ENCODE measurements at places on chromosomes 1 and 21.
A peak's percentile ranks its signal among the peaks of the same experiment; 100 is the strongest.

DNA sequence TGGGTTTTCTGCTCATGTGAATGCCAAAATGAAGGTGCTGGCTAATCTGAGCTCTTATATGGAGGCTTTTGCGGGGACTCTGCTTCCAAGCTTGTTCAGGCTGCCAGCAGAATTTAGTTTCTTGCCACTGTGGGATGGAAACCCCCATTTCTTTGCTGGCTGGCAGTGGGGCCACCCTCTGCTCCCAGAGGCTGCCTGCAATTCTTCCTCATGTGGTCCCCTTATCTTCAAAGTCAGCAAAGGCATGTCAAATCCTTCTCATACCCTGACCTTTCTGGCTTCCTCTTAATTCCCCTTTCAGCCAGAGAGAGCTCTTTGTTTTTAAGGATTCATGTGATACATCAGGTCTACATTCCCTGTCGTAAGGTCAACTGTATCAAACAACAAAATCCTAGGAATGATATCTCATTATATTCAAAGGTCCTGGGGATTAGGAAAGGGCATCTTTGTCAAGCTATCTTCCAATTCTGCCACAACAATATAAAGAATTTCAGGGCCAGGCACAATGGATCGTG, 5.2 kb upstream of the GPR161 start:
- DNase-seq: no peak

DNA sequence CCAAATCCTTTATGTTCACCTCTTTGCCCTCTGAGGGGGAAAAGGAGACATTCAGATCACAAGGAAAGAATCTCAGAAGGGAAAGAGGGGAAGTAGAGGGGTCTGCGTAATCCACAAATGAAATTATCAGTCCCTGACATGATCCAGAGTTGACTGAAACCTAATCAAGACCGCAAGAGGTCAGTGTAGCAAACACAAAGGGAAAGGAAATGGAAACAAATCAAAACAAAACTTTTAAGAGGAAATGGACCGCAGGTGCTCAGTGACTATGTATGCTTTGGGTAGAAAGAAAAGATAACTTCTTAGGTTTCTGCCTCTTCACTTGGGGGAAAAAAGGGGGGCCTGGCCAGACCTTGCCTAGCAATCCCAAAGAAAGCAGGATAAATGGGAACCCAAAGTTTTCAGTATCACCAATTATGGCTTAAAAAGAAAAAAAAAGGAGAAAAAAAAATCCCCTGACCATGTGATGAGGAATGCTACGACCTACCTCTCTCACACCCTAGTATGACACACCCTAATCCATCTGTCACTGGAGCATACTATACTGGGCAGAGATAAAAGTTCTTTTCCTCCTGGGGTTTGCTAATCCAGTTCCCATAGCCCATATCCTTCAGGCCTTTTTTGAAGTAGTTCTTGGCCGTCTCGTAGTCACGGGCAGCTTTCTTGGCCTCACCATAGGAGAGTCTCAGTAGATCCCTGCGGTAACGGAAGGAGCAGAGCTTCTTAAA, 16.9 kb downstream of the CHRNB2 start:
- no peak for DNase-seq

DNA sequence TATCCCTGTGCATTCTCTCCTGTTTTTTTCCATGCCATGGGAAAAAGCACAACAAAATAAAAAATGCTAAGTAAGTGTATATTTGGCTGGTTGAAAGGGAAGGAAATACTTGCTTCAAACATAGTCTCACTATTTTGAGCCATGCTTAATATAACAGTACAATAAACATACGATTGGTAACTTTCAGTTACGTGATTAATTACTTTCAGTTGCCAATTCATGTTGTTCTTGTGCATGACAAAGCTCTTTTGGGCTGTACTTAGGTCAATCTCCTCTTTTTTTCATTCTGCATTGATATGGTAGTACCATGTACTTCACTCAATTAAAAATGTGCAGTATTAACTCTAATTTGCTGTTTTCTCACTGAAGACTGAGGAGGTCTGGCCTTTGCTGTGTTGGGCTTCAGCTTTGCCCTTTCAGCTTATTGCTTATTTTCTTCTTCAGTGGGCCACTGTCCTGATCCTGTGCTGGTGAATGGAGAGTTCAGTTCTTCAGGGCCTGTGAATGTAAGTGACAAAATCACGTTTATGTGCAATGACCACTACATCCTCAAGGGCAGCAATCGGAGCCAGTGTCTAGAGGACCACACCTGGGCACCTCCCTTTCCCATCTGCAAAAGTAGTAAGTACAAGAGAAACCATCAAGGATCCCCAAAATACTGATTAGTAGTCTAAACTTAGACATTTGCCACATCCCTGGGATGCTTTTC, 2.7 kb downstream of the C4BPB start:
- DNase-seq: no peak

DNA sequence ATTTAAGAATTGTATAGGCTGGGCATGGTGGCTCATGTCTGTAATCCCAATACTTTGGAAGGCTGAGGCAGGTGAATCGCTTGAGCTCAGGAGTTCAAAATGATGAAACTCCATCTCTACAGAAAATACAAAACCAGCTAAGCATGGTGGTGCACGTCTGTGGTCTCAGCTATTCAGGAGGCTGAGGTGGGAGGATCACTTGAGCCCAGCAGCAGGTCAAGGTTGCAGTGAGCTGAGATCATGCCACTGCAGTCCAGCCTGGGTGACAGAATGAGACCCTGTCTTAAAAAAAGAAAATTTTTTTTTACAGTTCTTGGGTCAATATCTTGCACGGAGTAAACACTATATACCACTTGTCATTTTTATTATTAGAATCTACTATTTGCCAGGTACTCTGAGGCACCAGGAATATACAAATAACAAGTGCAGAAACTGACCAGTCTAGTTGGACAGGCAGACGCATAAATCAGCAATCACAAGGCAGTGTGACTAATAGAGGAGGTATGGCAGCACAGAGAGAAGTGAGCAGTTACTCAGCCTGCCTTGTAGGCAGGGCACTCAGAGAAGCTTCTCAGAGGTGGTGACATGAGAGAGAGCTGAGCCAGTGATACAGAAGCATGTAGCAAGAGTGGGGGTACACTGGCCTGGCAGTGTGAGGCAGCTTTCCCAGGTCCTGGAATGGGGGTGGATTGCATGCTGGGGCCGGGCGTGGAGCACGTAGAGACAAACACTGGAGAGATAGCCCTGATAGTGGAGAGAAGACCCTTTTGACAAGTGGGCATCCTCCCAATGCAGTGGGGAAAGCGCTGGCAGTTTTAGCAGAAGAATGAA, 8.0 kb downstream of the PHLDA3 start:
- DNase-seq: peak; percentile 56

GRCh38 chr1:230113593-230114236, 46.7 kb downstream of the GALNT2 start:
- DNase-seq: no peak

Measured in A673 (cell line).